ENCODE measurements at places on chromosomes 13 and 19.

- DNase-seq, result no peak
Measured at GRCh38 chr13:75299913-75300862, 181.8 kb downstream of the TBC1D4 start.

DNA sequence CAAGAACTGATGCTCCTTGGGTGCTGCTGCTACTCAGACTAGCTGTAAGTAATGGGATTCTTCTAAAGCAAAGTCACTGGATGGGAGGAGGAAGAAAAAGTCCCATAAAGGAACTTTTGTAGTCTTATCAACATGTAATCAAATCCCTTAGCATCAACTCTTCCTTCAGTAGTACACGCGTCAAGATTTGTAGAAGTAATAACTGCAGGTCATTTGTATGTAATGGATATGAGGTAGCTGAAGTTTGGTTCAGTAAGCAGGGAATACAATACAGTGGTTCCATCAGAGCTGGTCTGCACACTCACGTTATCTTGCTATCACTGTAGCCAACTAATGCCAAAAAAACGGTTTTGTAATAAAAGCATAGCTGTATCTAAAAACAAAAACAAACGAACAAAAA, 72.4 kb upstream of the ZDHHC20 start:
- DNase-seq, result no peak

DNA sequence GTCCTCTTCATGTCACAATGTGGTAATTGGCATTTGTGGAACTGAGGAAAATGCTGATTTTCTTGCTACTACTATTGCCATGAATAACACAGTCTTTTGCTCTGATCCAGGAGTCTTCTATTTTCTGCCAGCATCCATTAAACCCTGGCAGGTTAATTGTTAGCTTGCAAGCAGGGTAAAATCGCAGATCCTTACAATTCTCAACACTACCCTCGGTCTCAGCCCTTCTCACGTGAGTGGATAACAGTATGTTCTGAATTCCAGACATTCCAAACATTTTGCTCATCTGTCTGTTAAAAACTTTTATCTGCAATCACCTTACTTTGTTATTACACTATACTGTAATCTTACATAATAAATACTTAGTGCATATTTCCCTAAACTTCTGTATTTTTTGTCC, 251.3 kb upstream of the ATXN8OS start:
- DNase-seq, result no peak

DNA sequence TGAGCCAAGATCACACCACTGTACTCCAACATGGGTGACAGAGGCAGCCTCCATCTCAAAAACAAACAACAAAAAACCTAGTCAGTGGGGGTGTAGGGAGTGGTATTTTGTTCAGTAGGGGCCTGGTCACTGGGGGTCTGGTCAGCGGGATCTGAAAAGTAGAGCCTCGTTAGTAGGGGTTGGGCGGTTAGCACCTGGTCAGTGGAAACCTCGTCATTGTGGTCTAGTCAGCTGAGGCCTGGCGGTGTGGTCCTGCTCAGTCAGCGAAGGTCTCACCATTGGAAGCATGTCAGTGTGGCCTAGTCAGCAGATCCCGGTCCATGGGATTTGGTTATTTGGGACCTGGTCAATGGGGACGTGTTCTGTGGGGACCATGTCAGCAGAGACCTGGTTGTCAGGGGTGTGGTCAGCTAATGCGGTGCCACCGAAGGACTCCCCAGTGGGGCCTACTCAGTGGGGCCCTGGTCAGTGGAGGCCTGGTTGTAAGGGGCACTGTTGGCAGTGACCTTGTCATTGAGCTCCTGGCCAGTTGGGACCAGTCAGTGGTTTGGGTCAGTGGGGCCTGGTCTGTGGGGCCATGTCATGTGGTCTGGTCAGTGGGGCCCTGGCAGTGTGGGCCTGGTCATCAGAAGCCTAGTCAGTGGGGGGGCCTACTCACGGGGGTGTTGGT, 63.0 kb upstream of the TPM4 start:
- DNase-seq, result no peak

- no peak for DNase-seq
Measured at GRCh38 chr13:91154558-91155353, 192.7 kb upstream of the MIR17HG start.

DNA sequence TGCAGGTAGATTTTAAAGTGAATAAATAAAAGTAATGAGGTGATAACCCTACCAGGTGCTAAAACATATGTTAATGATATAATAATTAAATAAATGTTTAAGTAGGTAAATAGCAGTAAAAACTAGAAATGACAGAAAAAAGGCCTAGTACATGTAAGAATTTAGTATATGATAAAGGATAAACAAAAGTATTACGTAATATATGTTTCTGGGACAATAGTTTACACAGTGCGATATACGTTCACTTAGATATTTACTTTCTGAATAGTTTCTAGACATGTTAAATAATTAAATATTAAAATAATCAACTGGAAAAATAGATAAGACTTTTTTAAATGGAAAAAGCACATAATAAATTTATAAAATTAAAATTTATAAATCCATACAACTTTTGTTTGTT, 340.9 kb downstream of the LIG4 start:
- no peak for DNase-seq

Data from fibroblast of the conjunctiva (primary cell).